Effector CD4-positive, alpha-beta T cell (primary cell): ENCODE measurements at places on chromosomes 1 and 21.

GRCh38 chr1:221714227-221715152 lies 27.4 kb downstream of the DUSP10 start:
- no peak for DNase-seq

GRCh38 chr1:152067150-152067549 lies 21.7 kb downstream of the TCHHL1 start:
- no peak for DNase-seq

DNA sequence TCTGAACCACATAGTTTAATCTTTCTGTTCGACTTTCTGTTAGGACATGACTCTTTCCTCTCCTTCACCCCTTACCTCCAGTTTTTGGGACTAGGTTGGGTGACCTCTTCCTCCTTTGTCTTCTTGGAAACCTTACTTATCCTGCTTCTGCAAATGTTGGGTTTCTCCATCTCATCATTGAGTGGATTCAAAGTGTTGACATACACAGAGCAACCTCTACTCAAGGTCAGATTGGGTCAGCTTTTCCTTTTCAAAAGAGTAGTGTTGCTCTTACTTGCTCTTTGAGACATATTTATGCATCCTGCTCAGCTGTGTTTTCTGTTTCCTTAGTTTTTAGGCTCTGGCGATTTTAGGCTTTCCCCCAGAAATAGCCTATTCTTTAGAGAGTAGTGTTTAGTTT lies 3.7 kb downstream of the CAMTA1 start:
- no peak for DNase-seq

DNA sequence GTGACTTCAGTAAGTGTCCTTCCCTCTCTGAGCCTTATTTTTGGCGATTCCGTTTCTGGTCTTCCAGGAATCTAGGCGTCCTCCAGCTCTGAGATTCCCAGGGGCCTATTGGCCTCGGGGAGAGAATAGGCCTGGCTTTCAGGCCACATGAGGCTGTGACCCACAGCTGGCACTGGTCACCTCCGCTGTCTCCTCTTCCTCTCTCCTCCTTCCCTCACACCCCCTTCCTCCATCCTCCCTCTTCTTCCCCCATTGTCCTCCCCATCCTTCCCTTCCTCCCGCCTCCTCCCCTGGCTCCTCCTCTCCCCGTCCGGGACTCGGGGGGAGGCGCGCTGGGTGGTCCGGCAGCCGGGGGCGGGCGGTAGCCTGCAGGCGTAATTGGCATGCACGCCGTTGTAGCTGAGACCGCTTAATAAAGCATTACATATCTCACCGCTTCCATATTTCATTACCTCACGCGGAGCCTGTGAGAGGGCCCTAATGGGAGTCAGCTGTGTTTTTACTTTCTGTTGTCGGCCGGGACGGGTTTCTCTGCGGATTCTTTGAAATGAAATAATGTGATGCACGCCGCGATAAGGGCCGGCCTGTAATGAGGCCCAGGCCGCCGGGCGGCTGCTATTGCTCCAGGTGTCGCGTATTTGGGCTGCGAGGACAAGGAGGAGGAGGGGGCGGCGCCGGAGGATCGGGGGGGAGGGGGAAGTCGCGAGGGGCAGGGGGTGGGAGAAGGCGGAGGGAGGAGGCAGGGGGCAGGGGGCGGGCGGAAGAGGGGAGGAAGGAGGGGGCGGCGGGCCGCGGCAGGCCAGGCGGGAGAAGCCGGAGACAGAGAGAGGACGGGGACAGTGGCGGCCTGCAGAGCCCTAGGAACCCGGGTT lies 95.3 kb downstream of the FOXD2 start:
- no peak for DNase-seq

GRCh38 chr21:44858291-44858690 lies 15.2 kb downstream of the PTTG1IP start:
- no peak for DNase-seq

- DNase-seq: no peak
These were observed 756 bp downstream of the ANKRD13C start for GRCh38 chr1:70353601-70354331.

DNA sequence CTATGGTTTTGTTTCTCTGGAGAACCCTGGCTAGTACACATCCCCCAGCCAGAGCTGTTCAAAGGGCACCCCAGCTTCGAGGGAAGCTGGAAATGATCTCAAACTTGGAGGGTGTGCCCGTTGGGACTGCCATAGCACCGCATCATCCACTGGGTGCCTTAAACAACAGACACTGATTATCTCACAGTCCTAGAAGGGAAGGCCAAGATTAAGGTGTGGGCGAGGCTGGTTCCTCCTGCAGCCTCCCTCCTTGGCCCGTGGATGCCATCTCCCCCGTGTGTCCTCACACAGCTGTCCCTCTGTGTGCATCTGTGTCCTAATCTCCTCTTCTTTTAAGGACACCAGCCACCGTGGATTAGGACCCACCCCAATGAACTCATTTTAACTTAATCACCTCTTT lies 4.2 kb upstream of the IBA57 start:
- no peak for DNase-seq

GRCh38 chr1:76865696-76866286 lies 1.5 kb upstream of the ST6GALNAC5 start:
- no peak for DNase-seq

GRCh38 chr1:164498792-164499191 lies 60.2 kb upstream of the PBX1 start:
- DNase-seq: no peak

DNA sequence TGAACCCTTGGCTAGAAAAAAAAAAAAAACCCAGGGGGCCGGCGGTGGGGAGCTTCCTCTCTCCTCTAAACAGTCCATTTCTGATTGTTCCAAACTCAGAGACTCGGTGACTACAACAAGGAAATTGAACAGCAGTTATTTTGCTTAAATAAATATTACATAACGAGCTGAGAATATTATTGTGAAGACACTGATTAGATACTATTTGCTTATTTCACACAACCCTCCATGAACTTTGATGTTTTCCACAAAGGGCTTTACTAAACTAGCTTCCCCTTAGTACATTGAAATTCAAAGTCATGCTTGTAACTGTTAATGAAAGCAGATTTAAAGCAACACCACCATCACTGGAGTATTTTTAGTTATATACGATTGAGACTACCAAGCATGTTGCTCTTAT lies at the start of gene CFHR5:
Gene CFHR5 (plus strand): TSS at position 279 of the 400 bp plus-strand sequence. CDS start 109 bp downstream, at position 388.
- no peak for DNase-seq

- no peak for DNase-seq
These were observed 2.5 kb downstream of the NFASC start for GRCh38 chr1:204873176-204873575.

DNA sequence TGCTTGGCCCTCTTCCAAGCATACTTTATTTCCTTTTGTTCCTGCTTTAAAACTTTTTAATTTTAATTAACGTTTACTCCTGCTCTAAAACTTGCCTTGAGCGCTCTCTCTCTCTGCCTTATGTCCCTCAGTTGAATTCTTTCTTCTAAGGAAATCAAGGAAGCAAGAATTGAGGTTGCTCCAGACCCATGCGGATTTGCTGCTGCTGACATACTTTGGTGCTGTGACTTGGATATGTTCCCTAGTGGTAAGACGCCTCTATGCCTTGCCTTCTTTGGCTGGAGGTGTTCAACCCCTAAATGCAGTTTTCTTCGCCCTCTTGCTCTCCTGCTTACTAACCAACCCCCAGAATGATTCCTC lies 148.1 kb downstream of the ADSS2 start:
- DNase-seq: no peak

GRCh38 chr1:201140941-201141260 lies 13.4 kb downstream of the TMEM9 start:
- DNase-seq: no peak
